ENCODE measurements at places on chromosomes 12 and 14.

- no peak for DNase-seq
Measured at GRCh38 chr12:58521796-58522195, 398.5 kb downstream of the LRIG3 start.

DNA sequence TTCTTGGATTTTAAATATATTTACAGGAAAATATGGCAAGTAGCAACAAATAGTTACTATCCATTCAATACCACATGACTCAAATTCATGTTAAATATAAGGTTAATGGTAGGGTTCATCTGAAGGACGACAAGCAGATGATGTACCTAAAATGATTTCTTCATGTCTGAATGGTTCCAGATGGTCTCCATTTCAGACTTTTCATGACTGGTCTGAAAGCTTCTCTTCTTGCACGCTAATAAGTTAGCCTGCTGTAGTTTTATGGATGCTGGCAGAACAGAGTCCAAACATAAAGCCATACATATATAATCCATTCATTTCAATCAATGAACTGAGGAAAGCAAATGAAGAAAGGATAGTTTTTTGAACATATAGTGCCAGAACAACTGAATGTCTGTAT lies 257.0 kb upstream of the MGAT4C start:
- DNase-seq = no peak

DNA sequence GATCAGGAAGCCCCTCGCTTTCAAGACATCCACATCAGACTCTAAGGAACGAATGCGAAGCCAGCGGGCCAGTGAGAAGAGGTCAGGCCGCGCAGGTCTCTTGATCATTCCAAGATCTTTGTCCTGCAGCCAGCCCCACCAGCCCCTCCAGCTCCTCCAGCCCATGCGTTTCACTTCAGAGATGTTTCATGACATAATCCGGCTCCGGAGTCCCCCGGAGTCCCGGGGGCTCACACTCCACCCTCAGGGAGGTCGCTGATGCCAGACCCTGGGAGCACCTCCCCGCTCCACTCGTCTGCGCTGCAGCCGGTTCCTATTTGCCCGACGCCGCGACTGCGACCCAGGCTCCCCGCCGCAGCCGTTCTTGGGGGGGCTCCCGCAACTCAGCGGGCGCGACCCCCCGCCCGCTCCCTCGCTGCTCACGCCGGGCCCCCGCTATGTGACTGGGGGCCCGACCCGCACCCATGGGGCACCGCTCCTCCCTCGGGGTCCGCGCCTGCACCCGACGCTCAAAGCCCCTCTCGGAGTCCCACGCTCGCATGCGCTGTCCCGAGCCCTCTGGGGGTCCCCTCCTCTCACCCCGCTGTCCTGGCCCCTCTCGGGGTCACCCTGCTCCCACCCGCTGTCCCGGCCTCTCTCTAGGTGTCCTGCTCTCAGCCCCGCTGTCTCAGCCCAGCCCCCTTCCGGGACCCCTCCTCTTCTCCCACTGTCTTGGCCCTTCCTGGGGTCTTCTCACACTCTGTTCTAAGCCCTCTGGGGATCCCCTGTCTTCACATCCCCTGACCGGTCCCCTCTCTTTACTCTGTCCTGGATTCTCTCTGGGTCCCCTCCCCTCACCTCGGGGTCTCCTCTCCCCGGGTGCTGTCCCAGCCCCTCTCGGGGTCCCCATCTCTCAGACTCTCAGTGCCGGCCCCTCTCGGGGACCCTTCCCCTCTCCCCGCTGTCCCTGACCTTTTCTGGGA lies 1.1 kb downstream of the TAOK3 start:
- DNase-seq = no peak

DNA sequence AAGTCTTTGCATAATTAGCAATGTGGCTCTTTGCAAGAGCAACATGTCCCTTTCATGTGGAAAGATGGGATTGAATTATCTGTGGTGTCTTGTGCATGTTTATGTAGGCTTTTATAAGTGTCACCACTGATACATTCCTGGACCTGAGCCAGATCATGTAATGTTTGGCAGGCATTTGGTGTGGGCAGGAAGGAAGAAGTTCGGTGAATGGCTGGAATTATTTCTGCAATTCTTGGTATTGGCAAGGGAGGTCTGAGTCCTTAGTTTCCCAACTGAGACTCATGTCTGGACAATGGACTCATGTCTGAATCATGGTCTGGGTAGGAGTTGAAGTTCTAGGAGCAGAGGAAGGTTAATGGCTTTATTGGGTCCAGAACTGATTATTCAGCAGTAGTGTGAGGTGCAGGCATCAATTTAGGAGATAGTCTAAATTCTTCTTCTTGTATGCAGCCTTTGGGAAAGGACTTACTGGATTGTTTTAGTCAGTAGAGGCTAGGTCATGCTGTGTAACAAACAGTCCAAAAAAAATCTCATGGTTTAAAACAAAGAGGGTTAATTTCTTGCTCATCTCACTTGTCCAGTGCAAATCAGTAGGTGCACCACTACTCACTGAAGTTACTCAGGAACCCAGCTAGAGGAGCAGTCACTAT lies 186.5 kb upstream of the LHX5 start:
- DNase-seq = no peak

DNA sequence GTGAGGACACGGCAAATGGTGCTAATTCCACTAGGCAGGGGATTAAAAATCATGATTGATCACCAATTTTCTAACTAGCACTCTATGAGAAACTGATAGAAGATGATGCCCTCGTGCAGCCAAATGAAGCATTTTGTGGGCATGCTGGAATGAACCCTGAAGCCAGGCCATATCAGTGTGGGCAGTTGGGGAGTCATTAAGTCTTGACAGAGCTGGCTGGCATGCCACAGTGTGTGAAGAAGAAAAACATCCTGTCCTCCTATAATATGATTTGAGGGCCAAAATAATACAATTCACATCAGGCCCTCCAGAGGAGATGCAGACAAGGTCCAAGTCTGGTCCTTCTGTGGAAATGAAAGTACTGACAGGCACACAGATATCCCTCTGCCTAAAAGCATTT lies 107.1 kb downstream of the TMTC1 start:
- no peak for DNase-seq
